ENCODE measurements at places on chromosomes 11 and 22. TPM values are rescaled to one million over a fixed set of nuclear protein-coding genes. Genes with fewer than 3 reads are reported as not detected.

- DNase-seq, result no peak
These were observed 41.6 kb downstream of the SLC22A12 start for GRCh38 chr11:64632654-64633053.

DNA sequence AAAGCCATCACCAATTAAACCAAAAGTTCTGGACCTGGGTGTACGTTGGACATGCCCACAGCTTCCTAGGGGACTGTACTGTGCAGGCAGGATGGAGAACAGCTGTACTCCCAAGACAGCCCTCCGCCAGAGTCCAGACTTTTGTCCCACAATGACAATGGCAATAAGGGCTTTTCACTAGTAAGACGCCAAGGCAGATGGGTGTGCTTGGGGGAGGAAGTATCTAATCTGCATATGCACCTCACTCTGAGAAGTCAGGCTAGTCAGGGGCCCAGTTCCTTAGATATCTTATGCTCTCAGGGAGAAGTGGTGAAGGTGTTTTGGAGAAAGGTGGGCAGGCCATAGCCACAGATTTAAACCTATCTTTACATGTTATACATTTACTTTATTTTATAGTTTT lies 85.1 kb upstream of the USP47 start:
- peak; percentile 24 for DNase-seq

DNA sequence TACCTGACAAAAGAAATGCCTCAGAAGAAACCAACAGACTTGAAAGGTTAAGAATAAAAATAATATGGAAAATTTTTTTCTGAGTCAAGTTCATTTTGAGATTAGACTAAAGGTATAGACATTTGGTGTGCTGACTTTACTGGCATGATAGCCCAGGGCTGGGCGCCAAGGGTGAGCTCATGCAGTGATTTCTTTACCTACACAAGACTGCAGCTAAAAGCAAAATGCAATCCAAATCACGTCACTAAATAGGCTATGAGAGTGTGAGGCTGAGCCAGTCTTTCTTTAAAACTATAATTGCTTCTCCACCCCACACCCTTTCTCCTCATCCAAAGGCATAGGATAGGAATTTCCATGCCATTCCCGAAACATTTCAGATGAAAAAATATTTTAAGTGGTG lies 196.5 kb downstream of the FAM76B start:
- DNase-seq, result no peak

The OR4S2 gene
- not detected for total RNA-seq

DNA sequence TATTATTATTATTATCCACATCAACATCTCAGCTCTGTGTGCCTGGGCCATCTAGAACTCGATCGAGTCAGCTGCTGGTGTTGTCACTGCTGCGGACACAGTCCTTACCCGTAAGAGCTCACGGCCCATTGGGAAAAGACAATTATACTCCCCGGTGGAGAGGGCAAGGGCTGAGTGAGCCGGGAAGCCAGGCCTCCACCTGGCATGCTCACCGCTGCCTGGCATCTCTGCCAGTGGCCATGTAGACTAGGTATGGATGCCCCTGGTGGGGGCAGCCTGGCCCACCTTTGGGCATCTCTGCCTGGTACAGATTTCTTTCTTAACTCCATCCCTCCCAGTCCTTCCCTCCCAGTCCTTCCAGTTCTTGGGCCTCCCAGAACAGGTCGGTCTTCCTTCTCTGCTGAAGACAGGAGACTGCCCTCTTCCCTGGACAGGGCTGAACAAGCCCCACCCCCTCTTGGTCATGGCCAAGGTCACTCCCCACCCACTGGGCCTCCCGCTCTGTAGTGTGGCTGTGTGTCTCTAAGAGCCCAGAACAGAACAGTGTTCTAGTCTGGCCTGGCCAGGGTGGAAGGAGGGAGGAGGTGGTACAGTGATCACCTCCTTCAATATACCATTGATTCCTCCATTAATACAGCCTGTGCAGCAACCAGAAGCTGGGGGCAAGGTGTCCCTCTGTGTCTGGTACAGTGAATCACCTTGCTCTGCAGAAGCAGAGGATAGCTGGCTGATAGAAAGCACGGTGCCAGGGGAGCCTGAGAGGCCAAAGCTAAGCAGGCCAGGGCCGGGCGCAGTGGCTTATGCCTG lies 57.7 kb downstream of the FLRT1 start:
- DNase-seq, result no peak

DNA sequence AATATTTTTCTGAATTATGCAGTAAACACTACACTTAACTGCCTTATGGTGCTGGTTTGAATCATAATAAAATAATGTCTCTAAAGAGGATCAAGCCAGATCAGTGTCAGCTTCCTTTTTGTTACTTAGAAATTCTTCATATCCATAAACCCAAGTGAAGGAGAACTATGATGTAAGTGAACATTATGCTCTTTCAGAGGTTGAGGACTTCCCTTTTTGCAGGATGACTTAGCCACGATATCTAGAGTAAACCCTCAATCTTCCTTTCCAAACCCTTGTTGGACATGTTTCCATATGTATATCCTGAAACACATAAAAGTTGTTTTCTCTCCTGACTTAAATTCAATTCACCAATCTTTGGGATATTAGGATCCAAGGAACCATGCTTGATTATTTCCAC lies 19.1 kb downstream of the OR8D1 start:
- no peak for DNase-seq

- DNase-seq, result no peak
These were observed 61.5 kb downstream of the MIAT start for GRCh38 chr22:26718905-26719304.

The MRGPRX4 gene
- not detected for total RNA-seq

GRCh38 chr22:29055192-29055830 lies 6.3 kb downstream of the C22orf31 start:
- peak; percentile 80 for DNase-seq

GRCh38 chr11:47986742-47987141 lies 6.4 kb downstream of the PTPRJ start:
- no peak for DNase-seq

DNA sequence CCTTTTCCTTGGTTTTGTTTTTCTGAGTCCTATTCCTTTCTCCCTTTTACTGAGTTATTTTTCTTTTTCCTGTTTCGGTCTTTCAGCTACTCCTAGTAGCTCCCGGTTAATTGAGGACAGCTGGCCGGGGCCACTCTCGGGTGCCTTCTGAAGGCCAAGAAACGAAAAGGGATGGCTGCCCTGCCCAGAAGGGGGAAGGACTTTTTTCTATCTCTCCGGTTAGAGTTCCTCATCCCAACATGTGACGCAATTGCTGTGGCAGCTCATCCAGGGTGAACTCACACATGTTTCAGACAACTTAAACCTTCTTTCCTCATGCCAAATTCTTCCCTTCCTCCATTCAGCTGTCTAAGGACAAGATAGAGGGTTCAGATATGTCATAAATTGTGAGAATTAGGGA lies 83.6 kb downstream of the PIWIL4 start:
- DNase-seq, result no peak

DNA sequence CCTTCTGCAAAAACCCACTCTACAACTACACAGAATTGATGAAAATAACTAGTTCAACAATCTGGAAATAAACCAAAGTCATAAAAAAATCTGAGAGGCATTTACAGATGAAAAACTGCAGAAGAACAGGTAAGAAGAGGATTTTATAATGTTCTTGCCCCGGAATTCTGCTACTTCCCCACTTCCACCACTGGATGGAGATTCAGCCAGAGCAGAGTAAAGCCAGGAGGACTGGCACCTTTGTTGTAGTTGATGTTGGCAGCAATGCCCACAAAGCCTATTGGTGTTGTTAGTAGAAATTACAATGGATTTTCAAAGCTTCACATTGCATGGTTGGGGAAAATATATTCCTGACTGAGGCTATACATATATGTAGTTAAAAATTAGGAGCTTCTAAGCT lies 640.2 kb downstream of the LRRC4C start:
- no peak for DNase-seq

- no peak for DNase-seq
These were observed 16.3 kb downstream of the GRAP2 start for GRCh38 chr22:39917197-39917643.

DNA sequence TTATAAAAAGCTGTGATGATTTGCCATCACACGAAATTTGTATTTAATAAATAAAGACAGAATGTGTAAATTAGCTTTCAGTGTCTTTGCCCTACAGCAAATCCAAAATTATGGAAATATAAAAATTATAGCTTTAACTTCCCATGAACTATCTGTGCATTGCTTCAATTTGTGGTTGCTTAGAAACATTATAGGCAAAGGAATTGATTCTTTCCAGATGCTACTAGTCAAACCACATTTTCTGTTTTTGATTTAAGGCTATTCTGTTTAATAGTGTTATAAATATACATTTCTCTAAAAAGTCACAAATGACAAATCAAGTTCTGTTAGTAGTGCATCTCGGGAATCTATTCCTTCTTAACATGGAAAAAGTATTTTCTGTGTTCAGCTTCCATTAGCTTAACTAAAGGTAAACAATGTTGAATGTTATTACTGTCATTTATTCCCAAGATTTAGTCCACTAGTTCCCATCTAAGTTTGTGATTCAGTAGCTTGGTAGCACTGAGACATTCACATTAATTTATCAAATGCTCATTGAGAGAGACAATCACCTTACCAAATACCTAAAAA lies 1086.3 kb upstream of the CCDC90B start:
- no peak for DNase-seq

The TMA7B gene
- total RNA-seq, result not detected

- DNase-seq, result no peak
These were observed 406.5 kb upstream of the NARS2 start for GRCh38 chr11:78981153-78981552.

- no peak for DNase-seq
These were observed 2.0 kb upstream of the LARGE1 start for GRCh38 chr22:33922349-33922681.

DNA sequence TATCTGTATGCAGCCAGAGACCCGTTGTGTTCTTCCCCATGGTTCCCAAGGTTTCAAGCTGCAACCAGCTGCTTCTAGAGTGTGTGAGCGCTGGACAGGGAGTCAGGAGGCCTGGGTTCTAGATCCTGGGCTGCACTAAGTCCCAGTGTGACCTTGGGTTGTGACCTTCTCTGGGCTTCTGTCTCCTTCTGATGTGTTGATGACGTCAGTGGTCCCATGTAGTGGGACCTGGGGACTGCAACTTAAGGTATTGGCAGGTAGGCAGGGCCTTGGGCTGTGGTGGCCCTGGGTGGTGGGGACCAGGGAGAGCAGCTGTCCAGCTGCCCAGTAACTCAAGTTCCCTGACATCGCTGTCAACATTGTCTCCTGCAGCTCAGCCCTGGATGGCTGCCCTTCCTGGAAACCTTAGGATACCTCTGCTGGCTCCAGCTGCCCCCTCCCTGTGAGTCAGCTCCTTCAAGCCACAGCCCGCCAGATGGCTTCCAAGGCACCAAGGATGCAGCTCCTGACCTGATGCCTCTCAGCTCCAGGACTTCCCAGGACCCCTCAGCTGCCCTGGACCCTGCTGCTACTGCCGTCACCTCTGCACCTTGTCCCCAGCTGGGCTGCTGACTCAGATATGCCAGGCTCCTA lies 1.3 kb upstream of the PVALB start:
- DNase-seq, result peak; percentile 37

DNA sequence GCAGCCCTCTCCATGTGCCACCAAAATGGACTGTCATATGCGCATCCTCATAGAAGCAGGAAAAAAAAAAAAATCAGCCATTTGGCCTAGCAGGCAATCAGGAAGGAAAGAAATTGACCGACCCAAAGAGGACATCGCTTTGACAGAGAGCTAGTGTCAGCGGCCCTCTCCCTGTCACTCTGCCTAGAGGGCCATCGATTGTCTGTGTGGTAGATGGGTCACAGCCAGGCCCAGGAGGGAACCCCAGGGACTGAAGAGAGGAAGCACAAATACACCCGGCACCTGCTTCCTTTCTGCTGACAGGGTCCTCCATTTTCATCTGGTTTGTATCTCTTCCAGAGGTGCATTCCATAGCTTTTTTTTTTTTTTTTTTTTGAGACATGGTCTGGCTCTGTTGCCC lies 21.8 kb downstream of the VPS37C start:
- DNase-seq, result no peak

DNA sequence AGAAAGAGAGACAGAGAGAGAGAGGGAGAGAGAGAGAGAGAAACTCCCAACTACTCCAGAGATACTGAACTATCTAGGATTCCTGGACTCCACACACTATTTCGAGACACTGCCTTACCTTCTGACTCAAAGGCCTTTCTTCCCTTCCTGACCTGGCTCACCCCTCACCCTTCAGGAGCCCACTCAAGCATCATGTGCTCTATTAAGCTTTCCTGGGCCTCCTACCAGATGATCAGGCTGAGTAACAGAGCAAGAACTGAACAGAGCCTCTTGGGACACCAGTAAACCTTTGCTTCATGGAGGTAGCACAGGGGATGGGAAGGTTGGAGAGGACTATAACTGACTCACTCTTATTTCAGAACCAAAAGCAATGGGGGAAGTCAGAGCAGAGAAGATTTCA lies 31.4 kb downstream of the PLEKHA7 start:
- DNase-seq, result no peak

The MUC5B gene
- 0.07 TPM for total RNA-seq

All from H7 (cell line).